Activated B cell treated with CpG ODN at 0.5 μM for 24 hours (primary cell): ENCODE measurements at places on chromosomes 13 and 19.

GRCh38 chr19:38387550-38388348 is at the start of gene GGN:
GGN (minus strand) TSS chr19:38388034; CDS start chr19:38387261, 773 bp downstream.
- H3K4me1 ChIP-seq: peaks cover 25% of the 10 kb centered on the region
- H3K27me3 ChIP-seq: peaks cover 27% of the 10 kb centered on the region
- H3K36me3 ChIP-seq: peaks cover 18% of the 10 kb centered on the region

GRCh38 chr19:46640656-46641055 is 4.7 kb upstream of the GNG8 start:
- H3K4me3 ChIP-seq: peak overlapping the region; percentile 4
- H3K36me3 ChIP-seq: no peaks in the 10 kb centered on the region
- H3K27me3 ChIP-seq: peaks cover 10% of the 10 kb centered on the region
- DNase-seq: no peak

- H3K27me3 ChIP-seq: no peaks in the 10 kb centered on the region
- H3K4me3 ChIP-seq: no peak overlapping the region
- H3K27ac ChIP-seq: no peak overlapping the region
- peaks cover 16% of the 10 kb centered on the region for H3K36me3 ChIP-seq
- no peaks in the 10 kb centered on the region for H3K4me1 ChIP-seq
- no peak for DNase-seq
Observed at GRCh38 chr13:100333141-100333540, 244.2 kb downstream of the PCCA start.

- DNase-seq: no peak
- H3K27me3 ChIP-seq: no peaks in the 10 kb centered on the region
- H3K36me3 ChIP-seq: no peaks in the 10 kb centered on the region
- H3K27ac ChIP-seq: no peak overlapping the region
Observed at GRCh38 chr13:44014501-44014900, 134.8 kb downstream of the LACC1 start.

- peaks cover 27% of the 10 kb centered on the region for H3K27me3 ChIP-seq
- no peak for DNase-seq
- H3K4me3 ChIP-seq: no peak overlapping the region
- no peaks in the 10 kb centered on the region for H3K4me1 ChIP-seq
- no peak overlapping the region for H3K27ac ChIP-seq
Observed at GRCh38 chr13:25132751-25133390, 36.9 kb downstream of the PABPC3 start.

GRCh38 chr13:85498774-85499173 is 300.4 kb downstream of the SLITRK6 start:
- H3K36me3 ChIP-seq: no peaks in the 10 kb centered on the region
- no peak overlapping the region for H3K4me3 ChIP-seq
- no peak overlapping the region for H3K27ac ChIP-seq
- H3K27me3 ChIP-seq: no peaks in the 10 kb centered on the region
- H3K4me1 ChIP-seq: no peaks in the 10 kb centered on the region

DNA sequence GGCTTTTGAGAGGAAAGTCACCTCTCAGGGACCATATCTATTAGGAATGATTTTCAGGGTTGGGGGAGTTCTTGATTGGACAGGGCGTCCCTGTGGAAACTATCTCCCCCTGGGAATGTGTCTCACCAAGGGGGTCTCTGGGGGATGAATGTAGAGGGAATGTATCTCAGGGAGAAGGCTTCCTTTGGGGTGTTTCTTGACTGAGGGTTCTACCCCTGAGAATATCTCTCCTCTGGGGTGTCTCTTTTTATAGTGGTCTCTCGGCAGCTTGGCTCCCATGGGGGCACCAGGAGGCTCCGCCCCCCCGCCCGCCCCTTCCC is 1.0 kb downstream of the RTBDN start:
- H3K4me3 ChIP-seq: peak overlapping the region; percentile 41
- peaks cover 24% of the 10 kb centered on the region for H3K4me1 ChIP-seq
- H3K36me3 ChIP-seq: no peaks in the 10 kb centered on the region
- H3K27me3 ChIP-seq: peaks cover 70% of the 10 kb centered on the region
- no peak overlapping the region for H3K27ac ChIP-seq

- H3K27me3 ChIP-seq: no peaks in the 10 kb centered on the region
- H3K4me1 ChIP-seq: peaks cover 38% of the 10 kb centered on the region
- DNase-seq: no peak
- peak overlapping the region; percentile 89 for H3K4me3 ChIP-seq
Observed at GRCh38 chr19:17719730-17720400, 585 bp downstream of the MAP1S start.

GRCh38 chr19:47475465-47475864 is 3.8 kb upstream of the SLC8A2 start:
- no peak for DNase-seq
- H3K4me1 ChIP-seq: peaks cover 9% of the 10 kb centered on the region
- H3K4me3 ChIP-seq: no peak overlapping the region
- H3K36me3 ChIP-seq: no peaks in the 10 kb centered on the region

DNA sequence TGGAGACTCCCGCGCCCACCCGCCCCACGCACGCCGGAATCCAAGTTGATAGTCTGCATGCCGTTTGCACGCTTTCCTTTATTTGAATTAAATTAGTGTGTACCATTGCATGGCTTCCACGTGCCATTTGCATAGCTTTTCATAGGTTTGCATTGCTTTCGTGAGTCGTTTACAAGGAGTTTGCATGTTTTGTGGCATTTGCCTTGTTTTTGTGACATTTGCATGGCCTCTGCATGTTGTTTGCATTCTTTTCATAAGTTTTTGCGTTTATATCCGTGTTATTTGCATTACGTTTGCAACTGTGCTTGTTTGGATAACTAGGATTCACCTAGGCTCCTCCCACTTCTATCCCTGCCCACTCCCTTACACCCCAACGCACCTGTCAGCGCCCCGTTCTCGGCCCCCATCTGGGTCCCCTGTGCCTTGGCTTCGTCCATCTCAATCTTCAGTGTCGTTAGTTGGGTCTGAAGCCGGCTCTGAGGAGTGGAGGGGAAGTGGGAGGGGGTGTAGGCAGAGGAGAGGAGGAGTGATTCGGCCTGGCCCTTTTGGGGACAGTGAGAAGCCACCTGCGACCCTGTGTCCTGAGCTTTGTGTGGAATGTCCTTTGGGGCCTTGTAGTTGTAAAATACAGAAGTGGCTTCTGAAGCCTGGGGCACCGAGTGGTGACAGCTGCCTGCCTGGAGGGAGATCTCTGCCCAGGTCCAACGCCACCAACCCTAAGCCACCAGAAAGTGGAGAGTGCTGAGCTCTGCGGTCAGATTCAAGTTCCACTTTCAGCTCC is 2.4 kb downstream of the CCDC194 start:
- H3K36me3 ChIP-seq: no peaks in the 10 kb centered on the region
- no peaks in the 10 kb centered on the region for H3K27me3 ChIP-seq
- peaks cover 21% of the 10 kb centered on the region for H3K4me1 ChIP-seq
- H3K4me3 ChIP-seq: peak overlapping the region; percentile 62
- H3K27ac ChIP-seq: no peak overlapping the region

GRCh38 chr13:25876247-25876646 is 175.6 kb downstream of the SHISA2 start:
- DNase-seq: no peak
- no peaks in the 10 kb centered on the region for H3K27me3 ChIP-seq
- no peaks in the 10 kb centered on the region for H3K4me1 ChIP-seq

DNA sequence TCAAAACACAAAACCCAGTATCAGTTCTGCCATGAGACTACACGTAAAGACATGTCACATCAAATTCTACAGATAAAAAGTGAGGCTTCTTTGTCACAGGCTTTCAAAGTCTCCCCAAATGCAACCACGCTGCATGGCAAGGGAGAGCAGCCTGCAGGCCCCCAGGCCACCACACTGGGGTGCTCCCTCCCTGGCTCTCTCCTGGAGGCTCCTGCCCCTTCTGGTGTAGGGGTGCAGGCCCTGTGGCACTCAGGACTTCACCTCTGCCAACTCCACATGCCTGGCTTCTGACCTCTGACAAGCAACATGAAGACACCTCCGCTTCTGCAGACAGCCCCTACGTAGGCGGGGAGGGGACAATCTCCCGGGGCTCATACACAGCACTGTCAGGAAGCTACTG is 14.3 kb downstream of the AKAP8 start:
- H3K27ac ChIP-seq: no peak overlapping the region
- H3K36me3 ChIP-seq: peaks cover 78% of the 10 kb centered on the region

DNA sequence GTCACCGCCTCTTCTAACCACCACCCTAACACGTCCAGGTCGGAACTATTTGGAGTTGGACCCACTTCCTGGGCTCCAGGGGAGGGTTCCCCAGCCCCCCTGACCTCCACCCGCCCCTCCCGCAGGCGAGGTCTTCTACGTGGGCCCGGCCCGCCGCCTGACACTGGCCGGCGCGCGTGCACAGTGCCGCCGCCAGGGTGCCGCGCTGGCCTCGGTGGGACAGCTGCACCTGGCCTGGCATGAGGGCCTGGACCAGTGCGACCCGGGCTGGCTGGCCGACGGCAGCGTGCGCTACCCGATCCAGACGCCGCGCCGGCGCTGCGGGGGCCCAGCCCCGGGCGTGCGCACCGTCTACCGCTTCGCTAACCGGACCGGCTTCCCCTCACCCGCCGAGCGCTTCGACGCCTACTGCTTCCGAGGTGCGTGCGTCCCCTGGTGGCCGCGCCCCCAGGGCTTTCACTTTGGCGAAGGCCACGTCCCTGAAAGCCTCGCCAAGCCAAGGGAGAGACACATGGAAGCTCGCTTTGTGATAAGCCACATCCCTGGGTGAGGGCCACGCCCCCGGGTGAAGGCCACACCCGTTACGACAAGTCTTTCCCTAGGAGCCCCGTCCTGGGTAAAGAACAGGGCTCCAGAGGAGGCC is 13.2 kb downstream of the NCAN start:
- H3K36me3 ChIP-seq: no peaks in the 10 kb centered on the region
- peak; percentile 71 for DNase-seq
- peaks cover 4% of the 10 kb centered on the region for H3K4me1 ChIP-seq
- peak overlapping the region; percentile 75 for H3K4me3 ChIP-seq
- peaks cover 19% of the 10 kb centered on the region for H3K27me3 ChIP-seq

DNA sequence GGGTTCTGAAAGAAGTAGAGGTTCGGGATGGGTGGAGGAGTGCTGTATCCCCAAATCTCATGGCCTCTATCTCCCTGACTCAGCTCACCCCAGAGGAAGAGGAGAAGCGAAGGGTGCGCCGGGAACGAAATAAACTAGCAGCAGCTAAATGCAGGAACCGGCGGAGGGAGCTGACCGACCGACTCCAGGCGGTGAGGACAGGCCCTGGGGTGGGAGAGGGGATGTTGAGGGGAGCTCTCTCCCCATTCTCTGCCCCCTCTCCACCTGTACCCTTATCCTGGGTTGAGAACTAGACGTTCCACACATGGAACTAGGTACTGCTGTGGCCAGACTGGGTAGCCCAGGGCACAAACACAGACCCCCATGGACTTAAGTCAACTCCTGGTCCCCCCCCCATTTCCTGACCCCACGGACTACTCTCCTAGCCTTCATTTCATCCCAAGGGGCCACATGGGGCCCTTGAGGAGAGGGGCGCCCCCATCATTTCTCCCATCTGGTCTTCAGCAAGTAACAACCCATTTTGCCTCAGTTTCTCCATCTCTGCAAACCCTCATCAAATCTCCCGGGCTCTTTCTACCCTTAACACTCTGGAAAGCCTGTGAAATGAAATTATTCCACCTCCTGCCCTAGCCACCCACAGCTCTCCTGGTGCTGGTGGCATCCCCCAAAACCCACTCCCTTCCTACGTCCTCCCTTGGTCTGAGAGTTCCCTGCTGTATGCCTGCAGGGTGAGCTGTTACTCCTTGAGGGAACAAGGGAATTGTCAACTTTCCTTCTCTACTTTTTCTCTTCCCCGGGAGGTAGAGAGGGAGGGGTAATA is 3.5 kb downstream of the FOSB start:
- no peak for DNase-seq
- H3K36me3 ChIP-seq: peaks cover 23% of the 10 kb centered on the region
- H3K27ac ChIP-seq: no peak overlapping the region
- H3K4me1 ChIP-seq: peaks cover 53% of the 10 kb centered on the region
- peaks cover 22% of the 10 kb centered on the region for H3K27me3 ChIP-seq

GRCh38 chr13:32453981-32454380 is 26.1 kb upstream of the N4BP2L1 start:
- no peak overlapping the region for H3K4me3 ChIP-seq
- no peaks in the 10 kb centered on the region for H3K27me3 ChIP-seq
- H3K27ac ChIP-seq: no peak overlapping the region
- no peak for DNase-seq

DNA sequence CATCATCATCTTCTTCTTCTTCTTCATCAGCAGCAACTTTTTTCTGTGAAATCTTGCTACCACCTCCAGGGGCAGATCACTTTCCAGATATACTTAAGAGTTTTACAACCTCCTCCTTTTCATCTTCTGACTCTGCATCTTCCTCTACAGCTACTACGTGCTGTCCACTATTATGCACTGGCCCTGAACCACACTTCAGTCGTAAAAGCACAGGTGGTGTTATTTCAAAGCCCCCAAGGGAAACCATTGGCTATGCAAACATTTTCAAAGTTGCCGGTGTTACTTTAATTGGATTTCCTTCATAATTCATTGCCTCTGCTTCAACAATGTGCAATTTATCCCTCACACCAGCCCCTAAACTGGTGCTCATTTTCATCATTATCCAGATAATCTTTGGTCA is 75.0 kb downstream of the POLR1D start:
- no peak overlapping the region for H3K4me3 ChIP-seq
- H3K36me3 ChIP-seq: no peaks in the 10 kb centered on the region
- peaks cover 16% of the 10 kb centered on the region for H3K27me3 ChIP-seq

DNA sequence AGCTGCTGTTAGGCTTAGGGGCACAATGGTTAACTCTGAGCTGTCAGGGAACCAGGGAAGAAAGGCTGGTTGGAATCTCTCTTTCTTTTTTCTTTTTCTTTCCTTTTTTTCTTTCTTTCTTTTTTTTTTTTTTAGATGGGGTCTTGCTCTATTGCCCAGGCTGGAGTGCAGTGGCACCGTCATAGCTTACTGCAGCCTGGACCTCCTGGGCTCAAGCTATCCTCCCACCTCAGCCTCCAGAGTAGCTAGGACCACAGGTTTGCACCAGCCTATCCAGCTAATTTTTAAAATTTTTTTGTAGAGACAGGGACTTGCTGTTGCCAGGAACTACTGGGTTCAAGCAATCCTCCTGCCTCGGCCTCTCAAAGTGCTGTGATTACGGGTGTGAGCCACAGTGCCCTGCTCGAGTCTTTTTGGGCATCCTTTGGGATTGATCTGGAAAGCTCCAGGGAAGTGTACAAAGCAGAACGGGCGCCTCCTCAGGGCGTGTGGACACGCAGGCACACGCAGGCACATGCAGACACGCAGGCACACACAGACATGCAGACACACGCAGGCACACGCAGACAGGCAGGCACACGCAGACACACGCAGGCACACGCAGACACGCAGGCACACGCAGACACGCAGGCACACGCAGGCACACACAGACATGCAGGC is 99.2 kb downstream of the GADD45B start:
- peaks cover 12% of the 10 kb centered on the region for H3K4me1 ChIP-seq
- H3K4me3 ChIP-seq: no peak overlapping the region
- no peak overlapping the region for H3K27ac ChIP-seq
- no peaks in the 10 kb centered on the region for H3K27me3 ChIP-seq
